Calu3 (cell line): ENCODE measurements at places on chromosomes 11 and 22.

DNA sequence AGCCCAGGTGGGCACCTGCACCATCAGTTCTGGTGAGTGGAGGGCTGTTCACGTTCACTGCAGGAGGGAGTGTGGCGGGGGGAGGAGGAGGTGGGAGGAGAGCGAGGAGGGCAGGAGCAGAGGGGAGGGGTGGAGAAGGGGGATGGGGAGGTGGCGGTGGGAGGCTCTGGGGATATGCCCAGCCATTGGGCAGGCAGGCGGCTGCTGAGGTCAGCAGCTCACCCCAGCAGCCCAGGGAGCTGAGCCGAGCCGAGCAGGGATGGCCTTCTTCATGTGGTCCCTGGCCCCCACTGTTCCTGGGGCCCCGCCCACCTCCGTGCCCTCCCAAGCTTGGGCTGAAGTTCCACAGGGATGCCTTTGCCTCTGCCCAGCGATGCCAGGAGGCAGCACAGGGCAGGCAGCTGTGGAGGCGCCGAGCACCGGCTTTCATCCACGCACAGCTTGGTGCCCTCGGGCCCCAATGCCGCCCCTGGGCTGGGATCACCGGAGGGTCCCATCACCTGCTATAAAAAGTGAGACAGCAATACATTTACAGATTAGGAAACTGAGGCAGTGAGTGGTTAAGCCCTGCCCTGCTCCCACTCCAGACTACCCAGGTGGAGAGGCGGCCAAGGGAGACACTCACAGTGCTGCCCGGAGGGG, 21.6 kb downstream of the RTN4R start:
- DNase-seq, result no peak

DNA sequence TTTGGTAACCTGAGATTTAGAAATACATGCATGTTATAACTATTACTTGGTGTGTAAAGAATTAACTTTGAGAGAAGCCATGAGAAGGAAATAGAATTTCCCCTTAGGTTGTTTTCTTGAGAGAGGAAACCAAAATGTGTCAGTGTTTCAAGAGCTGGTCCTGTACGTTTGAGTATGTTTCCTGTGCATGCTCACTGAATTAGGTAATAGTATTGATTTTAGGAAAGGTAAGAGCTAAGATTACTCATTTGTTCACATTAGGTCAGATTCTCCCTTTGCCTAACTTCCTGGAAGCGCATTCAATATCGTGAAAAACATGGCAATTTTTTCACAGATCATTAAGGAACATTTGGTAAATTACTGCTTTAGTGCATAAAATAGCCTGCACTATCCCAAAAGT, 49.3 kb upstream of the RDX start:
- no peak for DNase-seq

DNA sequence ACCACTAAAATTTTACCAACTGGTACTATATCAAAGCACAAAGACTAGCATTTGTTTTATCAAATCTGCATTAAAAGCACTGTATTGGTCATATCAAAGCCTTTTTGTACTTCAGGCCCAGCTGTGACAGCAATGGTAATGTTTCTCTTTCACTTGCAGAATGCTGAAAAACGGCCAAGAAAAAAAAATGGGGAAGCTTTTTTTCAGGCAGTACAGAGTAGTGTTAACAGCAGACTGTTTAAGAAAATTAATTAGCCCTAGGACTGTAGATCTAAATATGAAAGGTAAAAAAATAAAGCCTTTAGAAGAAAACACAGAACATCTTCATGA, 33.3 kb downstream of the DENND5A start:
- no peak for DNase-seq

DNA sequence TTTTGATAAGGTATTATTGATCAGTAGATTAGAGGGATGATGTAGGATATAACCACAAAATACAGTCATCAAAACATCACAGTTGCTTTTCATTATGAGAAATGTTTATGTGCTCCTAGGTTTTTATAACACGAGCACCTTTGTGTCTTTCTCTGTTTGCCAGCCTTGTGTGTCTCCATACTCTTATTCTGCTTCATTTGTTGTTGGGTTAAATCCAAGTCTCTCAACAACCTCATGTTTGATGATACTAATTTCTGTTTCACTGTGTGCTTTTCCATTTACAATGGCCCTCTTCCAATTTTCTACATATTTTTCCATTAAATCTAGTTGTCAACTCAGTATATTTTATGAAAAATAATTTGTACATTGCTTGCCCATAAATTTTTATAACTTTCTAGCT, 107.7 kb upstream of the POU2AF2 start:
- no peak for DNase-seq

DNA sequence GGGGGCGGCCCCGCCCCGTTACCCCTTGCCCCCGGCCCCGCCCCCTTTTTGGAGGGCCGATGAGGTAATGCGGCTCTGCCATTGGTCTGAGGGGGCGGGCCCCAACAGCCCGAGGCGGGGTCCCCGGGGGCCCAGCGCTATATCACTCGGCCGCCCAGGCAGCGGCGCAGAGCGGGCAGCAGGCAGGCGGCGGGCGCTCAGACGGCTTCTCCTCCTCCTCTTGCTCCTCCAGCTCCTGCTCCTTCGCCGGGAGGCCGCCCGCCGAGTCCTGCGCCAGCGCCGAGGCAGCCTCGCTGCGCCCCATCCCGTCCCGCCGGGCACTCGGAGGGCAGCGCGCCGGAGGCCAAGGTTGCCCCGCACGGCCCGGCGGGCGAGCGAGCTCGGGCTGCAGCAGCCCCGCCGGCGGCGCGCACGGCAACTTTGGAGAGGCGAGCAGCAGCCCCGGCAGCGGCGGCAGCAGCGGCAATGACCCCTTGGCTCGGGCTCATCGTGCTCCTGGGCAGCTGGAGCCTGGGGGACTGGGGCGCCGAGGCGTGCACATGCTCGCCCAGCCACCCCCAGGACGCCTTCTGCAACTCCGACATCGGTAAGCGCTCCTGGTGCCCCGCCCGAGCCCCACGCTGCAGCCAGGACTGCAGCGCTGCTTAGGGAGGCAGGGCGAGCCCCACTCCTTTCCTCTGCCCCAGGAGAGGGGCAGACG, at the start of gene TIMP3:
Gene TIMP3, plus strand, starts transcription at position 169 of the 700 bp plus-strand sequence. Its CDS starts 297 bp downstream, at position 466.
- peak; percentile 75 for DNase-seq

- DNase-seq, result no peak
Measured at GRCh38 chr11:27693398-27693797, 6.9 kb downstream of the BDNF start.

- no peak for DNase-seq
Measured at GRCh38 chr11:21930408-21930807, 262.5 kb upstream of the ANO5 start.

GRCh38 chr11:15897211-15897960, 459.0 kb downstream of the SOX6 start:
- peak; percentile 13 for DNase-seq

DNA sequence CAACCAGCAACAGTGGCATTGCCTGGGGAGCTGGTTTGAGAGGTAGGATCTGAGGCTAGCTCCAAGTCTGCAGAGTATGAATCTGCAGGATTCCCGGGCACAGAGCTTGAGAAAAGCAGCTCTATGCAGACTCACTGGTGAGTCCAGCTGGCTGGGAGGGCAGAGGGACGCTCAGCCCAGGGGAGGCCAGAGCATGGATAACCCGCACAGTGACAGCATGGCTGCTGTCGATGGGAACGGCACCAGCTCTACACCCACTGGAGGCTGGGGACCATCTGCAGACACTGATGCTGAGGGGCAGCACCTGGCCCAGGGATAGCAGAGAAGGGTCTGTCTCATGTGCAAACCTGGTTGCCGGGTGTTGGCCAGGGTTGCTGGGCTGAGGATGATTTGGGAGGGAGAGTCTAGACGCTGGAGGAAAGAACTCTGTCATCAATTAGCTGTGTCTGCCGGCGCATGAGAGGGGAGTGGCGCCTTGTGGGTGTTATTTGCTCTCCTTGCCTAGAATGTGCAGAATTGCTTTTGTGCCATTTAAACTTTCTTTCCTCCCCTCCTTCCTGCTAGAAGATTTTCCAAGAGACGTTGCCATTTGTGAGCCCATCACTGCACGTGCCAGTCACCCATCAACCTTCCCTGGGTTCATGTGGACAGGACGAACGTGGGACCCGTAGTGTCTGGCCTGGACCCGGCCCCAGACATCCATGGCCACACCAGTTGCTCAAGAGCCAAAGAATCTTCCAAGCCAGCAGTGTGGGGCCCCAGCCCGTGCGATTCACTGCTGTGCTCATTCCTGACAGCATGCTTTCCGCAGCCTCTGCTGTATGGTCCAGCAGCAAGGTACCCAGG, 19.1 kb upstream of the LINC01488 start:
- no peak for DNase-seq

- DNase-seq, result no peak
Measured at GRCh38 chr11:81224396-81224795, 1509.3 kb downstream of the FAM181B start.

- no peak for DNase-seq
Measured at GRCh38 chr11:105588001-105588400, 21.9 kb upstream of the GRIA4 start.

- DNase-seq, result no peak
Measured at GRCh38 chr11:20489948-20490347, 102.4 kb downstream of the PRMT3 start.

DNA sequence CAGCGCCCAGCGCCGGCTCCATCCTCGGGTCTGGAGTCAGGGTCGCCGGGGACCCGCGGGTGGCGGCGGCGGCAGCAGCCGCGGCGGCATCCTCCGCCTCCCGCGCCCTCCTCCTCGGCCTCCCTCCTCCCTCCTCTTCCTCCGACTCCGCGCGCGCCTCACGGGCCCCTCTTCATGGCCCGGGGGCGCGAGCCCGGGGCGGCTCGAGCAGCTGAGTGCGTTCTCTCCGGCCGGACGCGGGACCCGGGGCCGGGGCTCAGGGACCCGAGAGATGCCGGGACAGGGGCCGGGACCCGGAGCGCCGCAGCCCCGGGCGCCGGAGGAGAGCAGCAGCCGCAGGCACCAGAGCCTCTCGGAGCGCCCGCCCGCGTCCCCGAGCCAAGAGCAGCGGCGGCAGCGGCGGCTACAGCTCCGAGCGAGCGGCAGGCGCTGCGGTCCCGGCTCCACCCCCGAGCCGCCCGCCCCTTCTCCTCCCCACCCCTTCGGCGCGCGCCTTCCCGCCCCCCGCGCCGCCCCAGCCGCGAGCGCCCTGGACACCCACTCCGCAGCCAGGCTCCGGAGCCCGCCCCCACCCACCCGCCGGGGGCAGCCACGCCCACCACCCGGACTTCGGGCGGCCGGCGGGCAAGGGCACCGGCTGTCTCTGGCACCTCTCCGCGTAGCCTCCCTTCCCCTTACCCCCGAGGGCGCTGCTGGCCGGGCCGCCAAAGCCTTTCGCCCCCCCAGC, at the start of gene CHST1:
Gene CHST1, minus strand, starts transcription at position 417 of the 727 bp plus-strand sequence. CDS start 14,699 bp downstream, outside the sequence.
- DNase-seq, result peak; percentile 50
